Gastrocnemius medialis (tissue), 4 donors: ENCODE measurements at places on chromosomes 1 and 21. TPM values are rescaled to one million over a fixed set of nuclear protein-coding genes. Genes with fewer than 3 reads are reported as not detected.

Gene CD48
- total RNA-seq, result 0.62 TPM

- no peak for DNase-seq
- no peak overlapping the region for H3K4me3 ChIP-seq
- H3K27ac ChIP-seq, result no peak overlapping the region
Measured at GRCh38 chr1:30807318-30808066, 49.9 kb upstream of the LAPTM5 start.

DNA sequence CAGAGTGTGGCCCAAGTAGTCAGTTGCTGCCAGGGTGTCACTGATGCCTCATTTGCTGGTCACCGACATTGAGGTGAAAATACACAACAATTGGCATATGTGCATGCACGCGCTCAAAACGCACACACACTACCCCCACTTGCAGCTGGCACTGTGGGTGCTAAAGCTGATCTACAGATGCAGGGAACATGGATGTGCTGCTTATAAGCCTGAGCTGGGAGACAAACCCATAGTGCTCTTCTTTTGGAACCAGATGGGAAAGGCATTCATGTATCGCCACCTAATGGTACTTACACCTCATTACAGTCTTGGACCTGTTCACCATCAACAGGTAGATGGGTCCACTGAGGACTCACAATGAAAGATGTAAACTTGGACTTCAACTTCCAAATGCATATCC, 70.3 kb upstream of the CAMK1G start:
- no peak for DNase-seq
- no peaks in the 10 kb centered on the region for H3K4me1 ChIP-seq
- no peaks in the 10 kb centered on the region for H3K36me3 ChIP-seq
- no peak overlapping the region for H3K4me3 ChIP-seq
- no peaks in the 10 kb centered on the region for H3K27me3 ChIP-seq

- H3K36me3 ChIP-seq, result no peaks in the 10 kb centered on the region
- no peak overlapping the region for H3K27ac ChIP-seq
- H3K4me3 ChIP-seq, result no peak overlapping the region
Measured at GRCh38 chr21:17340081-17340480, 172.8 kb upstream of the CXADR start.

- H3K4me1 ChIP-seq, result peaks cover 54% of the 10 kb centered on the region
- DNase-seq, result peak; percentile 61
- H3K27ac ChIP-seq, result peak within 1 kb of the TSS; percentile 89
- H3K4me3 ChIP-seq, result peak within 1 kb of the TSS; percentile 61
- H3K36me3 ChIP-seq, result no peaks in the 10 kb centered on the region
- no peaks in the 10 kb centered on the region for H3K27me3 ChIP-seq
Measured at GRCh38 chr1:150974580-150975478, at the start of gene CERS2. CERS2 (minus strand) TSS chr1:150974835; CDS start chr1:150969090, 5,745 bp downstream.

Gene KAZN
- 2.2 TPM for total RNA-seq

DNA sequence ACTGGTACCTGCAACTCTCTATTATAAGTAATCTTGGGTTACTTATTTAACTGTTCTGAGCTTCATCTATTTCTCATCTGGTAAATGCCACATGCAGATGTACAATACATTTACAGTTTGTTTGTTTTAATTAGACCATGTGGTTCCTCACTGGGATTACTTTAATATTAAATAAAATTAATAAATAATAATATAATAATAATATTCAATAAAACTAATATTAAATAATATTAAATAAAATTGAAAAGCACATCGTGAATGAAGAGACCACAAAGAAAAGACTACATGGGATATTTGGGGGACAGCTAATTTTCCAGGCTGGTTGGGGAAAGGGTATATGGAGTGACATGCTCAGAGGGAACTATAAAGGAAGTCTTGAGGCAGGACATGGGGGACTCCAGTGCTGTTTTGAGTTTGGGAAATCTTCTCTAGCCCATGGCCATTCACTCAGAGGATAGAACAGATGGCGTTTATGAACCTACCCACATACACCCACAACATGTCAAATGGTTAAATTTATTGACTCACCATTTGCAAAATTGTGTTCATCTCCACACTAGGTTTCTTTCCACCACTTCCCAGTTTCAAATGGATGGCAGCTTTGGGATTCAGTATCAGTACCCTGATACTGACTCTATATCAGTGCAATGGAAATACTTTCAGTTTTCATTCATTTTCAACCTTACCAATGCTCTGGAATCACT, 25.6 kb downstream of the DIRAS3 start:
- H3K27ac ChIP-seq, result no peak overlapping the region
- no peaks in the 10 kb centered on the region for H3K27me3 ChIP-seq
- H3K4me3 ChIP-seq, result no peak overlapping the region
- DNase-seq, result no peak

GRCh38 chr1:22727873-22728272, 17.2 kb downstream of the EPHB2 start:
- no peaks in the 10 kb centered on the region for H3K36me3 ChIP-seq
- no peak overlapping the region for H3K4me3 ChIP-seq
- peaks cover 3% of the 10 kb centered on the region for H3K27me3 ChIP-seq
- no peak overlapping the region for H3K27ac ChIP-seq
- no peak for DNase-seq

- H3K27me3 ChIP-seq, result no peaks in the 10 kb centered on the region
- no peak for DNase-seq
- no peak overlapping the region for H3K27ac ChIP-seq
- H3K36me3 ChIP-seq, result no peaks in the 10 kb centered on the region
- no peak overlapping the region for H3K4me3 ChIP-seq
- no peaks in the 10 kb centered on the region for H3K4me1 ChIP-seq
Measured at GRCh38 chr1:72845381-72845780, 563.0 kb upstream of the NEGR1 start.

DNA sequence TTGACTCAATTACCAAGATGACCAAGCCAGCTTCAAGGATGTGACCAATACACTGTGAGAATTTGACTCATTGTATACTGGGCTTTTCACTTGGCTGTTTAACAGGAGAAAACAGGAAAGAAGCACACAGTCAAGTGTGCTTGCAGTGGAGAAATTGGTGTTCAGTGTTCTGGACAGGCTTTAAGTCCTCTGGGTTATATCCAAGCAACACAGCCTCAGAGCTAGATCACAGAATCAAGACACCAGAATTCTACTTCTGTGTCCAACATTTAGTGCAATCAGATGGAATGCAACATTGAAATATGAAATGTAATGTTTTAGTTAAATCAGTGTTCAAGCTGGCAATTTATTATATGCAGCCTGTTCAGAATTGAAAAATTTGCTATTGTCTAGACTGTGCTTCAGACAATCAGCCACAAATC, 694.4 kb downstream of the LTN1 start:
- H3K27ac ChIP-seq, result no peak overlapping the region
- no peaks in the 10 kb centered on the region for H3K4me1 ChIP-seq
- no peaks in the 10 kb centered on the region for H3K27me3 ChIP-seq
- H3K36me3 ChIP-seq, result no peaks in the 10 kb centered on the region
- H3K4me3 ChIP-seq, result no peak overlapping the region

Gene VTCN1
- total RNA-seq, result not detected

Gene OR2T2
- not detected for total RNA-seq

DNA sequence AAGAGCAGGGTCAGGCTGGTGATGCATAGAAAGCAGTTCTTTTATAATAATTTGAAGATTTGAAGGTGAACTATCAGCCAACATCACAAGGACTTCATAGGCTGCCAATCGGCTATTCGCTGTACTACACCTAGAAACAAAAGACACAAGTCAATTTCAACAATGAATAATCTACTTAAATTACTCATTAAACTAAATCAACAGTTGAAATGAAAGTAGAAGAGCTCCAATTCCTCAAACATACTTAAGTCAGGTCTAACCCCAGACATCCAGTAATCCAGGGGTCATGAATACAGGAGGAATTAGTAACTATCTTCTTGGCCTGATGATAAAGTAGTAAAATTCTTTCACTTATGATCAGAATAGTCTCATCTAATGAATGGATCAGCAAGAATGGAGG, 64.5 kb downstream of the PCSK9 start:
- no peaks in the 10 kb centered on the region for H3K27me3 ChIP-seq
- H3K27ac ChIP-seq, result no peak overlapping the region
- no peak for DNase-seq
- H3K4me1 ChIP-seq, result no peaks in the 10 kb centered on the region
- peaks cover 98% of the 10 kb centered on the region for H3K36me3 ChIP-seq

Gene PODN
- total RNA-seq, result 10.6 TPM

- no peaks in the 10 kb centered on the region for H3K4me1 ChIP-seq
- H3K4me3 ChIP-seq, result no peak overlapping the region
- H3K27me3 ChIP-seq, result peaks cover 8% of the 10 kb centered on the region
- no peak overlapping the region for H3K27ac ChIP-seq
- H3K36me3 ChIP-seq, result no peaks in the 10 kb centered on the region
Measured at GRCh38 chr1:36984026-36984425, 50.3 kb downstream of the GRIK3 start.

GRCh38 chr1:225355863-225356262, 72.0 kb downstream of the LBR start:
- H3K27me3 ChIP-seq, result no peaks in the 10 kb centered on the region
- no peaks in the 10 kb centered on the region for H3K36me3 ChIP-seq
- no peak for DNase-seq
- H3K27ac ChIP-seq, result no peak overlapping the region
- no peaks in the 10 kb centered on the region for H3K4me1 ChIP-seq
- H3K4me3 ChIP-seq, result no peak overlapping the region
